Activated gamma-delta T cell treated with anti-CD3 and anti-CD28 coated beads, Interleukin-2, amount 50 U/mL, for 16 hours (primary cell): ENCODE measurements at places on chromosomes 1 and 21.

DNA sequence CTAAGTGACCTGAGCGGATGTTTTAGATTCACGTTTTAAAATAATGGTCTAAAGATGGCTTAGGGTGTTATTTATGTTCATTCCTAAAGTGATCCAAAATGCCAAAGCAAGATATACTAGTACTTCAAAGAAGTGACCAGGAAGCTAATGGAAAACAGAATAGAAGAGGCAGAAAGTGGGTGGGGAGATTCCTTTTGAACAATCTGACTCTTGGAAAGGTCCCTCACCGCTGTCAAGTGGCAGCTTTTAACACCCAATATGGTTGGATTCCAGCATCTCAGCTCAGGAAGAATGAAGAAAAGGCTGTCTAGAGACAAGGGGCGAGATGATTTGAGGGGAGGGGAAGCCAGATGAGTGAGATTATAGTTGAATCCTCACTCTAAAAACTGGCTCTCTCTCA, 90.3 kb downstream of the SCMH1 start:
- DNase-seq: no peak

- no peak for DNase-seq
These were observed 280.2 kb downstream of the PTGER3 start for GRCh38 chr1:70767377-70767776.

- no peak for DNase-seq
These were observed 719 bp downstream of the MFAP2 start for GRCh38 chr1:16979475-16980327.

DNA sequence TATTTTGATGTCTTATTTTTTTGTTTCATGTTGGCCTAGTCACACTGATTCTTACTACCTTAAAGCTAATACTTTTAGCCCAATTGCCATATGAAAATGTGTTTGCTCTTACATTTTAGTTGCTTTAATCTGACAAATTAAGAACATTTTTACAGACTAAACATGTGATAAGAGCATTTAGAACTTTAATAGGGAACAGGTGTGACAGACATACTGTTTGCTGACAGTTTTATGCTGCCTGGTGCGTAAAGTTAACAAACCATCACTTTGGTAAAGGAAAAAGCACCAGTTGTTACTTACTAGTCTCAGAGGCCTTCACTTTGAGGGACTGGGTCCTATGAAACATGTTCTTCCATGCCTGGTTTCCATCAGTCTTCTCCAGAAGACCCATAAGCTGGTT, 14.7 kb downstream of the CMPK1 start:
- no peak for DNase-seq

DNA sequence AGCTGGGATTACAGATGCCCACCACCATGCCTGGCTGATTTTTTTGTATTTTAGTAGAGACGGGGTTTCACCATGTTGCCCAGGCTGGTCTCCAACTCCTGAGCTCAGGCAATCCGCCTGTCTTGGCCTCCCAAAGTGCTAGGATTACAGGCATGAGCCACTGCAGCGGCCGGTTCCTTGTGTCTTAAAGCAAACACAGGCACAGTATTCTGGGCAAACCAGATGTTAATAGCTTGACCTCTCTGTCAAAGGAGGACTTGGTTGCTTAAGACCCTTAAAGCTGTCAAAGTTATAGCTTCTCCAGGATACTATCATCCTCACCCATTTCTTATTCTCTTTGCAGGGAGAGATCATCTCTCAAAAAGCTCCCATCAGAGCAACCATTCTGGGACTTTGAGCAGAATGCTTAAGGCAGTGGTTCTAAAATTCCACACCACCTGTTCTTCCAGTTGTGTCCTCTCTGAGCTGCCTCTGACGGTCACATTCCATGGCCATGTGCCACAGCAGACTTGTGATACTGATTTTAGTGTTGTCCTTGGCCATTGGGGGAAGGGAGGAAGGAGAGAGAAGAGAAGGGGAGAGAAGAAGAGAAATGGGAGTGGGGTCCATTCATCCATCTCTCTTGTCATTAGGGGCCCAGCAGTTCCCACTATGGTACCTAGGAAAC, 81.8 kb downstream of the PBX1 start:
- no peak for DNase-seq

DNA sequence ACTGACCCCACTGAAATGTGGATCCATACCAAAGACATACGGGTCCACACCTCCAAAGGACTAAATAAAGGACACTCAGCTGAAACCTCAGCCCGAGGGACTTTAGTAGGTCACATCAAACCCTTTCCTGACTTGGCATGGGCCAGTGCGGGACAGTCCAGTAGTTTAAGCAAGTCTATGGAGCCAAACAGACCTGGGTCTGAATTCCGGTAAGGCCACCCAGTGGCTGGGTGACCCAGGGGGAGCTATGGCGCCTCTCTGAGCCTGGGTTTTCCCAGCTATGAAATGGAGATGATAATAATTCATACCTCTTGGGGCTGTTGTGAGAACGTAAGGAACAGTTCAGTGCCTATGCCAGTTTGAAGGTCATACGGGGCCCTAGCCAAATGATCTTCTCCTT, 36.2 kb upstream of the ZBTB40 start:
- no peak for DNase-seq

GRCh38 chr1:57327336-57327735, 96.5 kb downstream of the DAB1 start:
- no peak for DNase-seq

DNA sequence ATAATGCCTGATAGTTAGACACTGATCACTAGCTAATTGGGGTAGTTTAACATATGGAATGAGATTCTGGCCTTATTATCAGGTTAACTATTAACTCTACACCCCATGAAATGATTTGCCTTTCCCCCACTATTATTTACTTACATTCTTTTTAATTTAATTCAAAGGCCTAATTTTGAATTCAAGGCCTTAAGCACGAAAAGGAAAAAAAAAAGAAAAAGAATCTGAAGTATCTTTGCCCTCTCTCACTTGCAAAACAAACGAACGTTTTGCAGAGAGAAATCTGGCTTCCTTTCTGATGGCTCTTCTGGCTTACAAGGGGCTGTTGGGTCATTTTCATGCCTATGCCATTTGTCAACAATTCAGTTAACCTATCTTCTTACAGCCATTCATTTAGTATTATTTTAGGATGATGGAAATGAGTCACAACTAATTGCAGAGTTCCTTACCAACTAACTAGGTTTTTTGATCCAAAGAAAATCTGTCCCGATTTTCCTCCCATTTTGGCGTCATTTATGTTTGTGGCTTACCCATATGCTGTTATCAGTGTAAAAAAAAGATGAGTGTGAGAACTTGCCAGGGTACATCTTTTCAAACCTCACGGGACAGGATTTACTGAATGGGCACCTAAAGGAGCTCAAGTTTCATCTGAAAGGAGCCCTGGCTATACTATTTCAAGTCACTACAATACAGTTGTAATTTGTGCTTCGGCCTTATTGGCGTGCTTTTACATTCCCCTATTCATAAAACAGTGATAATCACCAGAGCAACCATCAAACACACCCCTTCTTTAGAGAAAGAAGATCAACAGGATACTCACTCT, 1.9 kb upstream of the ERRFI1 start:
- no peak for DNase-seq

DNA sequence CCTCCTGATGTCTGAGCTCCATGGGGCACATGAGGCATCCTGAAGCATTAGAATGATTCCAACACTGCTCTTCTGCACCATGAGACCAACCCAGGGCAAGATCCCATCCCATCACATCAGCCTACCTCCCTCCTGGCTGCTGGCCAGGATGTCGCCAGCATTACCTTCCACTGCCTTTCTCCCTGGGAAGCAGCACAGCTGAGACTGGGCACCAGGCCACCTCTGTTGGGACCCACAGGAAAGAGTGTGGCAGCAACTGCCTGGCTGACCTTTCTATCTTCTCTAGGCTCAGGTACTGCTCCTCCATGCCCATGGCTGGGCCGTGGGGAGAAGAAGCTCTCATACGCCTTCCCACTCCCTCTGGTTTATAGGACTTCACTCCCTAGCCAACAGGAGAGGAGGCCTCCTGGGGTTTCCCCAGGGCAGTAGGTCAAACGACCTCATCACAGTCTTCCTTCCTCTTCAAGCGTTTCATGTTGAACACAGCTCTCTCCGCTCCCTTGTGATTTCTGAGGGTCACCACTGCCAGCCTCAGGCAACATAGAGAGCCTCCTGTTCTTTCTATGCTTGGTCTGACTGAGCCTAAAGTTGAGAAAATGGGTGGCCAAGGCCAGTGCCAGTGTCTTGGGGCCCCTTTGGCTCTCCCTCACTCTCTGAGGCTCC, 11.1 kb upstream of the RASSF5 start:
- DNase-seq: no peak

DNA sequence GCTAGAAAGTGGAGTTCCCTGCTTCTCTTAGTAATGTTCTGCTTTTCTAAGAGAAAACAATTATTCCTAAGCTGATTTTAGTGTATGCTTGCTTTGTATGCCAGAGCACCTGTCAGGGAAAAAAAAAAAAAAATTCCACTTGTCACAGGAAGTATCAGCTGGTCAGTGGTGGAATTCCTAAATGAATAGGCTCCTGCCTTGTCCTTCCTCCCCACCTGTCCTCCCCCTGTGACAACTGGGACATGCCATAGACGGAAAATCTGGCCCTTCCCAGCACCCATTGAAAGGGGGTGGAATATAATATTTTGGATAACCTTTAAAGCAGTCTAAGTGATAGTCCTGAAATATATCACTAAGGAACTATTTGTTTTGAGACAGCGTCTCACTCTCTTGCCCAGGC, 10.8 kb downstream of the FNDC5 start:
- no peak for DNase-seq

DNA sequence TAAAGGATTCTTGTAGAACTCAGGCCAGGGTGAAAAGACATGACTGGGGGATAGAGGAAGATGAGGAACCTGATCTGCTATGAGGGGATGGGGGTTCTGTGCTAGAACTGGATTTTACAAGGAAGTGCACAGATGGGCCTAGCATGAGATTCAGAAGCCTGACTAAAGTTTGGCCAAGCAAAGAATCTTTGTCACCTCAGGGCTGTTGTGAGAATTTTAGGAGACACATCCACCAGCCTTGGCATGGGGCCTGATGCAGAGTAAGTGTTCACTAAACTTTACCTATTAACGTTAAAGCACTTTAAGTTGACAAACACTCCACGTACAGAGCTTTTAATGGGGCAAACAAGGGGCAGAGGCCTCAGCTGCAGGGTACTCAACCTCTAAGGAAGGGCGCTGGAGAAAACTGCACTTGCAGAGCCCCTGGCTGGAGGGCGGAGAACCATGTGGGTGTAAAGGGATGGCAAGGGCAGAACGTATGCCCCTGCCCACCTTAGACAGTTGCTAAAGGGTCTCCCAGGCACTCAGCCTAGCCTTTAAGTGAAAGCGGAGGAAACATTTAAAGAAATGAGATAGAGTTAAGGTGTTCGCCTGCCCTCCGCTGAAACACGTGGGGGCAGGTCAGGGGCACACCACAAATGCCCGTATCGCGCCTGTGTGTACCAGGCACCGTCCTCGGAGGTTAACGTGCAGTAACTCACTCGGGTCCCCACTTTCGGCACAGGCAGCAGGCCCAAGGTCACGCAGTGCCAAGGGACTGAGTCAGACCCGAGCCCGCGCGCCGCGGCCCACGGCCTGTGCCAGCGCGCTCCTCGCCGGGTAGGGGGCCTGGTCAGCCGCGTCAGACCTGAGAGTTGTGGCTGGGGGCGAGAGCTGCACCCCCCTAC, 990 bp upstream of the MRPS6 start:
- no peak for DNase-seq

DNA sequence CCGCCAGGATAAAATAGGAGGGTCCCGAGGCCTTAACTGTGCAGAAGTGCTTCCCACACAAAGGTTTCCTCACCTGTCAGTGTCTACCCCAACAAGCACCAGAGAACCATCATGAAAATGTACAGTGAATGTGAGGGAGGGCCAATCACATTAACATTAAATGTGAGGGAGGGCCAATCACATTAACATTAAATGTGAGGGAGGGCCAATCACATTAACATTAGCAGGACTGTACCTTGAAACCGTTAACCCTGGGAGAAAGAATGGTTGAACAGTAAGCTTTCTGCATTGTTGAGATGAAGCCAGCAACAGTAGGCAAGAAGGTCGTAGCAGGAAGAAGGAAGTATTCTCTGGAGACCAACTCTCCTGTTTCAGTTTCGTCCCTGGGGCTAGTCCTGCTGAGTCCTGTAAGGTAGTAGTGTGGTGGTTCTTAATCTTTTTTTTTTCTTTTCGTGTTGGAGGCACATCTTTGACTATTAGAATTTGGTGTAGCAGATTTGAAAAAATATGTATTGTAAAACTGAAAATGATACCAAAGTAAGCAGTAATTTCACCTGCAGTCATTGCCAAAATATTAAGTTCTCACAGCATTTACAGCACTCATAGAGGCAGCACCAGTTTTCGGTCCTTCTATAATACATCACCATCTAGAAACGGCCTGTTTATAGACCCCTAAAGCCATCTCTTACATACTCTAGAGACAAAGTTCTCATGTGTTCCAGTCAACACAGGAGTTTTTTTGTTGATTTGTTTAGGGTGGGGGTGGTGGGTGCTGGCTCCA, 98.6 kb upstream of the PPP2R5A start:
- DNase-seq: no peak

GRCh38 chr1:207040181-207040533, 7.6 kb upstream of the C1orf116 start:
- DNase-seq: no peak
